ENCODE measurements at places on chromosomes 4 and X.

DNA sequence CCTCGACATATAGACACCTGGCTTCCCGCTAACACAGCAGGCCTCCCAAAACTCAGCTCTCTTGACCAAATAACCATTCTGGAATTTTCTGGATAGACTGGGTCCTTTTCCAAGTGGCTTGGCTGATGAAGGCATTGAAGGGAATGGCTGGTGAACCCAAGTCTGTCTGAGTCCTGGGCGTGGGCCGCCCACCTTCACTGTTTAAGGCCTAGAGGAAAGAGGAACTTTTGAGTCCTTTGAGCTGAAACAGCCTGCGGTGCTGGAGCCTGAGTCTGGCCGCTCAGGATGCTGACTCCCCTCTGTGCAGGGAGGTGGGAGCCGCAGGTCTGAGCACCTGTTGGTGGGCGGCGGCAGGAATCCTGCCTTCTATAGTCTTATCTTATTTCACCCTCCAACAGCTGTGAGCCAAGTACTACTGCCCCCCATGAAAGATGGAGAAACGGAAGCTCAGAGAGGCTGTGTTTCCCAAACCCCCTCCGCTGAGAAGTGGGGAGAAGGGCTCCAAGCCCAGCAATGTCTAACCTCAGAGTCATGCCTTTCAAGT lies 23.4 kb downstream of the ACOX3 start:
- DNase-seq: no peak

DNA sequence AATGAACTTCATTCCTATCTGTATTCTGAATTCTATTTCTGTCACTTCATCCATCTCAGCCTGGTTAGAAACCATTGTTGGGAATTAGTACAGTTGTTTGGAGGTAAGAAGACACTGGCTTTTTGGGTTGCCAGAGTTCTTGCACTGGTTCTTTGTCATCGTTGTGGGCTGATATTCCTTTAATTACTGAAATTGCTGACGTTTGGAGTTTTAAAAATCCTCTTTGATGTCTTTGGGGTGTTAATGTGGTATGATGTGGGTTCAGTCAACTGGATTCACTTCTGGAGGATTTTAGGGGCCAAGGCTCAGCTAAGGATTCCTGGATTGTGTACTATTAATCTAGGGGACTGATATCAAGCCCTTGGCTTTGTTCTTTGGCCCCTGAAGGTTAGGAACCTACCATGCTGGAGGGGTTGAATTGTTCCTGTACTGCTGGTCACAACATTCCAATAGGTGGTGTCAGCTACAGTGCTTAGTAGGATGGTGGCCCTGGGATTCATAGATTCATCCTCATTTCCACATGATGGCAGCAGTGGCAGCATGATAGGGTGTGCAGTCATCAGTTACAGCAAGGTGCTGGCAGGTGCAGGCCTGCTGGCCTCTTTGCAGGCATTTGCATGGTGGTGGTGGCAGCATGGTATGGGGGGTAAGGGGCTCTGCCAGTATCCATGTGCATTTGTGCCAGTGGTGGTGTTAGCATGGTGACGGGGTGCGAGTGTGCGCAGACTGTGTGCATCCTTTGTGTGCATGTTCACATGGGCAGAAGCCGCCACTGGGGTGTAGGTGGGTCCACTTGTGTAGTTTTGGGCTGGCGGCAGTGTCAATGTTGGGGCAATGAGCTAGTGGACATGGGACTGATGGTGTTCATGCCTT lies 301.3 kb downstream of the TEX13C start:
- DNase-seq: no peak

GRCh38 chr4:134465417-134465816 lies 263.8 kb upstream of the PABPC4L start:
- DNase-seq: no peak

GRCh38 chr4:102447413-102447812 lies 53.7 kb upstream of the NFKB1 start:
- DNase-seq: no peak

- DNase-seq: peak; percentile 8
These were observed 105.9 kb downstream of the THOC2 start for GRCh38 chrX:123626962-123627361.

GRCh38 chr4:99612704-99613103 lies 38.1 kb downstream of the MTTP start:
- no peak for DNase-seq

- no peak for DNase-seq
These were observed 20.1 kb downstream of the LYAR start for GRCh38 chr4:4269856-4270255.

GRCh38 chrX:9456250-9457074 lies 8.4 kb upstream of the TBL1X start:
- no peak for DNase-seq

- no peak for DNase-seq
These were observed 378.9 kb downstream of the PPP1R2C start for GRCh38 chrX:42398967-42399631.

- peak; percentile 12 for DNase-seq
These were observed 863.8 kb upstream of the PABPC4L start for GRCh38 chr4:135065366-135065765.
